ENCODE measurements at places on chromosomes 6 and 20. TPM values are rescaled to one million over a fixed set of nuclear protein-coding genes. Genes with fewer than 3 reads are reported as not detected.

The USP49 gene
- 4.1 TPM for total RNA-seq

The ESF1 gene
- total RNA-seq = 7.7 TPM

The CST7 gene
- not detected for total RNA-seq

The FKBP1A gene
- 783 TPM for total RNA-seq

The CENPB gene
- 63.2 TPM for total RNA-seq

The CD109 gene
- 100 TPM for total RNA-seq

The COL11A2 gene
- under 0.01 TPM for total RNA-seq

The MYBL2 gene
- total RNA-seq = 21.4 TPM

The SLC22A2 gene
- total RNA-seq = not detected

The HRH3 gene
- not detected for total RNA-seq
